ENCODE measurements at places on chromosomes 12 and 14. TPM values are rescaled to one million over a fixed set of nuclear protein-coding genes. Genes with fewer than 3 reads are reported as not detected.

C1QL4 gene
- total RNA-seq, result 1.9 TPM

KRT73 gene
- not detected for total RNA-seq

SRGAP1 gene
- total RNA-seq, result 3.7 TPM

RAD51AP1 gene
- 110 TPM for total RNA-seq

KLHDC1 gene
- 1.3 TPM for total RNA-seq

ENDOU gene
- not detected for total RNA-seq

GLT1D1 gene
- total RNA-seq, result not detected

CCDC38 gene
- total RNA-seq, result 0.39 TPM

COCH gene
- 0.34 TPM for total RNA-seq

DIO2 gene
- 27.3 TPM for total RNA-seq

PGAM5 gene
- total RNA-seq, result 36.5 TPM

SOX5 gene
- total RNA-seq, result 1.7 TPM

DTX1 gene
- total RNA-seq, result not detected

RIPK3 gene
- not detected for total RNA-seq

BIN2 gene
- 0.08 TPM for total RNA-seq

PCNX1 gene
- 18.3 TPM for total RNA-seq

PPP1R1A gene
- total RNA-seq, result not detected

RAN gene
- total RNA-seq, result 606 TPM

IFI27 gene
- 474 TPM for total RNA-seq

PTPRO gene
- 0.91 TPM for total RNA-seq

FOXN4 gene
- total RNA-seq, result not detected

DHRS7 gene
- total RNA-seq, result 97.6 TPM

KRT3 gene
- total RNA-seq, result 0.08 TPM

MDGA2 gene
- total RNA-seq, result not detected

SLC10A1 gene
- not detected for total RNA-seq

GARIN6 gene
- not detected for total RNA-seq

NKX2-1 gene
- not detected for total RNA-seq

LALBA gene
- not detected for total RNA-seq

TAS2R13 gene
- total RNA-seq, result 0.13 TPM

PDE3A gene
- 0.13 TPM for total RNA-seq

ITFG2 gene
- total RNA-seq, result 22.7 TPM

SAMD15 gene
- 0.82 TPM for total RNA-seq
